Stimulated activated CD4-positive, alpha-beta T cell treated with anti-CD3 and anti-CD28 coated beads, Interleukin-4, amount 100 ng/mL, for 4 hours (primary cell): ENCODE measurements at places on chromosomes 7 and 10.

- no peak for DNase-seq
These were observed 31.8 kb downstream of the WDR86 start for GRCh38 chr7:151378011-151378410.

DNA sequence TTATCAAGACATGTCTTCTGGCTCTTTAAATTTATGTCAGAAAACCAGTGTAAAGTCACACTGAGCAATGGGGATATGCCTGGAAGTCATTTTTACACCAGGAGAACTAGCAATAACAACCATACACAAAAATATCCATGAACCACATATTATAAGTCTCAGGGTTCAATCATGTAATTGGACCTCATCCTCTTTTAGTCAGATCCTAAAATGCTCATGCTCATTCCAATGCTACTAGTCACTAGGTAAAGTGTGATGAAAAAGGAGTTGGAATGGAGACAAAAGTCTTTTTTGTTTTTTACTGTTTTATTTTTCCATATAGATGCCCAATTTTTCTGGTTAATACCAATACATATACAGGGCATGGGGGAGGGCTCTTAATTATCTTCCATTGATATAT is 306.1 kb downstream of the DGKB start:
- no peak for DNase-seq

- no peak for DNase-seq
These were observed 111.9 kb downstream of the TCERG1L start for GRCh38 chr10:131199646-131200045.

DNA sequence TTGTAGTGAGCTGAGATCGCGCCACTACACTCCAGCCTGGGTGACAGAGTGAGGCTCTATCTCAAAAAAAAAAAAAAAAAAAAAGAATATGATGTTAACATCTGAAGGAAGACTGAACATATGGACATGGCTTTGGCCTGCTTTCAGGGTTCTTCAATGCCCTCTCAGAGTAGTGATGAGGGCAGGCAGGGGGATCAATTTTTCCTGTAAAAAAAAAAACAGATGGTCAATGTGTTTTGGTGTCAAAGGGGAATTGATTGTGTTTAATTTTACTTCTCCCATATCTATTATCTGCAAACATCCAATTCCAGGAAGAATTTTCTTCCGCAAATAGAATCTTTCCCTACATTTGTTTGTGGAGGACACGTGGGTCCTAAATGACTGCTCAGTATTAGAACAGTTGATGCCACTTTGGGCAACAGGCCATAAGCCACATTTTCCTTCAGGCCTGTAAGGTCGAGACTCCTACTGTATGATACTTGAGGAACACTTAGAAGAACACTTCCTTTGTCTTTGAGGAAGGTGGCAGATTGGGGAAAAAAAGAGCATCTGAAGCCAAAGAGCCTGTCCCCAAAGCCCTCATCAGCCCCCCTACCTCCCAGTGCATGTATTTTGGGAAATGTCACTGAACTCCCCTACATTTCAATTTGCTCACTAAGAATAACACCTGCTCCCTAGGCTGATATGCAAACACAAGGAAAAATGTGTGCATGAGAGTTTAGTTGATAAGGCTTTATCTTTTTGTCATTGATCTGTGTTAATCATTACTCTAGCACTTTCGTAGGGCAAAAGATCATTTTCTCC is 28.3 kb downstream of the MGAM2 start:
- no peak for DNase-seq

DNA sequence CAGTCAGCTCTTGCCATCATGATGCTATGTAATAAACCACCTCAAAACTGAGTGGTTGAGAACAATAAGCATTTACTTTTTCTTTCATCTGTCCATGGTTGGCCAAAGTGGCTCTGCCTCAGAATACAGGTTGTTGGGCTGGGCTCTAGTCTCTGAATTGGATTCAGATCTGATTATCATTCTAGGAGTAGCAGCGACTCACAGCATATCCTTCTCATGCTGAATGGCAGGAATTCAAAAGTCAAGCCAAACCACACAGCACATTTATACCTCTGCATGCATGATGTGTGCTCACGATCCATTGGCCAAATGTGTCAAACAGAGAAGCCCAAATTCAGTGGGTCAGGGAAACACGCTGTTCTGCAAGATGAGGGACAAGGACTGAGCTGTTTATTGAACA is 13.6 kb upstream of the GALNT11 start:
- DNase-seq, result no peak

GRCh38 chr10:31215052-31215451 is 104.0 kb upstream of the ZEB1 start:
- no peak for DNase-seq

- no peak for DNase-seq
These were observed 55.0 kb upstream of the AKR1E2 start for GRCh38 chr10:4770801-4771553.

DNA sequence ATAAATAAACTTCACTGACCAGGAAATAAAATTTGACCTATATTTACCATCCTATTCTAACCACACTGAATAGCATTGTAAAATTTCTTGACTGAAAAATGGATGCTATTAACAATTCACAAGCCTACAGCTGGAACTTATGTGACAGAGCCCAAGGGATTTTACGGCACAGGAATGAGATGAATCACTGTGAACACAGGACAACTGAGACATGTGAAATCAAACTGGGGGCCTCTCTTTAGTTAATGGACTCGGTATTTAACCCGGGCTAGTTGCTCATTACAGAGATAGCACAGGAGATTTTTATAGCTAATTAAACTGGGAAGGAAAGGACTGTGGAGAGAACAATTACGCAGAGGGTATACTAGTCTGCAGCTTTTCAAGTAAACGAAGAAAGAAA is 100.6 kb downstream of the MICU1 start:
- DNase-seq, result no peak

DNA sequence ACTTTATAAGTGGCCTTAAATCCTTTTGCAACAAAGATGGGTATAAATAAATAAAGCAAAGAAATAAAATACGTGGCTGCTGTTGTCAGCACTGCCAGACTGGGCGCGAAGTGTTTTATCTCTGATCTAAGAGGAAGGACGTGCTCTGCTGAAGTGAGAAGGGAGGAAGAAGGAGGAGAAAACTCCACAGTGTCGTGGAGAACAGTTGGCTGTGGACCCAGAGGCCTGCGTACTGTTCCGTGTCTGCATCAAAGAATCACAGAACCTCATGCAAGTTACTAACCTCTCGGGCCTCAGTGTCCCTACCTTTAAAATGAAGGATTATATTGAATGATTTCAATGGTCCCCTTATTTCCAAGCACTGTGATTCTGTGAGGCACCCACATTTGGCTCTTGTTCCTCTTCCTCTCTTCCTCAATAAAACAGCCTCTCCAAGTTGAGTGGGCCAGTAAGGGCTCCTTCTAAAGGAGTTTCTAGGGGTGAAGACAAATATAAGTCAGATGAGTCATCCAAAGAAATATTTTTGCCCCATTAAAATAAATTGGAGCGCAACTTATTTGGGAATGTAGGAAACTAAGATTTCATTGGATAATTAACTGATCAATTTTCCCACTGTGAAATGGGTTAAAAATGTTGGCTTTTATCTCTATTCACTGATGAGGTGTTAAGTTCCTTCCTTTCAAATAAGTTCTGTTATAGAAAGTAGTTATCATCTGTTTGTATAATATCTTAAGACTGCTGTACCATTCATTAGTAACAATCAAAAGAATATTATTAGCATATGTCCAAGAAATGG is 126.9 kb upstream of the EFCAB10 start:
- no peak for DNase-seq

DNA sequence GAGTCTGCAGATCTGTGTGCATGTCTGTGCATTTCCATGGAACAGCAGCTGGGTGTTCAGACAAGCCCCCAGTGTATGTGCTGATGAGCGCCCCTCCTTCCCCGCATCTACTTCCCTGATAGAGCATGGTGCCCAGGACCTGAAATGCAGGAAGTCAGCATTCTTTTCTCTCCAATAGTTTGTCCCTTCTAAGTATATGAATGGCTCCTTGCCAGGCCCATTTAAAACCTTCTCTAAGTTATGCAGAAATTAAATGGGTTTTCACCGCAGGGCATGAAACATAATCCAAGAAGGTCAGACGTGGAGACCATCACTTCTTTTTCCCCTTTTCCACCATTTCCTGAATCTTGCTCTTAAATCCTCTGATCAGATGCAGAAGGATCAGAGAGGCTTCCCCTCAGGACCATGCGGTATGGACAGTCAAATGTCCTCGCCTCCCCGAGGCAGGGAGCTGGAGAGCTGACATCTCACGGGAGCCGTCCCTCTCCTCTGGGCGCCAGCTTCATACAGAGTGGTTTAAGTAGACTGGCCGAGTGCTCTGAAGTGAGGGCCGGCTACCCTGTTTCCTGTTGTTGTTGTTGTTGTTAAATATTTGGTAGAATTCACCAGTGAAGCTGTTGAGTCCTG is 155.3 kb downstream of the C10orf105 start:
- DNase-seq, result no peak

GRCh38 chr10:43044448-43044921 is 32.4 kb upstream of the RET start:
- no peak for DNase-seq

DNA sequence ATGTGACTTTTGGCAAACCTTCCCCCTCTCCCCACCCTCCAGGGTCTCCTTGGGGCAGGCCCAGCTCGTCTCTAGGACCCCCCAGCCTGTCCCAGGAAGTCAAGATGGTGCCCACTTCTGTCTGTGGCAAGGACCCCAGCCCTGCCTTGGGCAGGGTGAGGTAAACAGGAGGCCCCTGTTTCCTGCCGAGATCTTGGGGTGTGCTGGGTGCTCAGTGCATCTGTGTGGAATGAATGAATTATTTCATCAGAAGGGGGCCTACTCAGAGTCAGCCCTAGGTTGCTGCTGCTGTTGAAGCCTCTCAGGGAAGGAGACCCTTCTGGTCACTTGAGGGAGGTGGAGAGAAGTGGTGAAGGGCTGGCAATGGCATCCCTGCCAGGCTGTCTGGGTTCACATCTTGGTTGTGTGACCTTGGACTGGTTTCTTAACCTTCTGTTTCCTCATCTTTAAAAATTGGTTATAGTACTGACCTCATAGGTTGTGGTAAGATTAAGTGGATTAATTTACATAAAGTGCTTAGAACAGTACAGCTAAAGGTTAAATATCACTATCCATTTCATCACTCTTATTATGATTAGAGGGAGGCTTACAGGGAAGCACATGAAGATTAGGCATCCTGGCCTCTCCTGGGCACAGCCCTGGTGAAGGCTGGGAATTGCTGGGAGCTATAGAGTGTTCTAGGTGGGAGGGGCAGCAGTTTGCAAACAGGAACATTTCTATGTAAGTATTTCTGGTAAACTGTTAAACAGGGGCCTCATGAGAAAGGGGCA is 67.7 kb downstream of the ZMIZ1 start:
- DNase-seq, result no peak

- no peak for DNase-seq
These were observed 1173.9 kb upstream of the LRRTM3 start for GRCh38 chr10:65751896-65752295.

DNA sequence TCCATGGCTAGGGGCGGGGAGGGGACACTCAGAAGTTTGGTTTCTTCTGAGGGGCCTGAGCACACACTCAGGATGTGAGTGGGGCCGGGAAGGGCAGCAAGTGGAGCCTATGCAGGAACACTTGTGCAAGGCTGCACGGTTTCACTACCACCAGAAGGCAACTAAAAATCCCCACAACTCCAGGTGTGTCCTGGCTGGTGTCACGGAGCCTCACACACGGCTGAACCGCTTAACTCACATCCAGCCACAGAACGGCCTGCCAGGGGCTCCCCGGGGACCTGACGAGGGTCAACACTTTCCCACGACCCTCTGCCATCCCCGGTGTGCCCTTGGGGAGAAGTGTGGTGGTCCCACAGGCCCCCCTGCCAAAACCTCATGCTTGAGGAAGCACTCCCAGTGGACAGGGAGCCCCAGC is 173.9 kb downstream of the ELFN1 start:
- no peak for DNase-seq
